ENCODE measurements at places on chromosomes 16 and 17.
A peak's percentile ranks its signal among the peaks of the same experiment; 100 is the strongest.

GRCh38 chr16:31519759-31520431, 7.8 kb upstream of the AHSP start:
- no peak for DNase-seq

- DNase-seq, result no peak
These were observed 401.7 kb upstream of the CDH5 start for GRCh38 chr16:65964752-65965151.

GRCh38 chr17:81488276-81488860, 24.2 kb downstream of the ACTG1 start:
- no peak for DNase-seq

GRCh38 chr16:17452922-17453321, 17.8 kb downstream of the XYLT1 start:
- no peak for DNase-seq

DNA sequence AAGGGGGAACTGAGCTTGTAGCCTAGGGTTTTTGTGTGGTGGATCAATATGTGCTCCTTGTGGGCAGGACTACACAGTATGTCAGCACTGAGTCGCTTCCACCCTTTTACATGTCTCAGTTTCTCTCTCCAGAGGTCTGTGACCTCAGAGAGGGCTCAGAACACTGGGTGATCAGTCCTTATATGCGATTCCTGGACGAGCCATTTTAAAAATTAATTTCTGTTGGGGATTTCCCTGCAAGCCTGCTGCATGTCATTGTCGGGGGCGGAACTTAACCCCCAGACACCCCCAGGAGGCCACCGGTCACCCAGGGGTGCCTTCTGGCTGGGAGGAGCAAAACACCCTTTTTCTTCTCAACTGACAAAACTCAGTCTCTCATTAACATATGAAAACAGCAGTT, 14.1 kb downstream of the DHRS7B start:
- no peak for DNase-seq

DNA sequence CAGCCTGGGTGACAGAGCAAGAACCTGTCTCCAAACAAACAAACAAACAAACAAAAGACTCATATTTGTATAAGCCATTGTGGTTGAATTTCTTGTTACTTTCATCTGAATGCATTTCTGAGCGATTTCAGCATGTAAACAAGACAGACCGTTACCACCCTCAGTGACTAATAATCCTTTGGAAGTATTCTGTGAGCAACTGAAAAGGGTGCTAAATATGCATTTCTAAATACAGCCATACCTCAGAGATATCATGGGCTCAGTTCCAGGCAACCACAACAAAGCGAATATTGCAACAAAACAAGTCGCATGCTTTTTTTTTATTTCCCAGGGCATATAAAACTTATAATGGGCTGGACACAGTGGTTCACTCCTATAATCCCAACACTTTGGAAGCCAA, 109.0 kb downstream of the USP31 start:
- DNase-seq, result no peak

DNA sequence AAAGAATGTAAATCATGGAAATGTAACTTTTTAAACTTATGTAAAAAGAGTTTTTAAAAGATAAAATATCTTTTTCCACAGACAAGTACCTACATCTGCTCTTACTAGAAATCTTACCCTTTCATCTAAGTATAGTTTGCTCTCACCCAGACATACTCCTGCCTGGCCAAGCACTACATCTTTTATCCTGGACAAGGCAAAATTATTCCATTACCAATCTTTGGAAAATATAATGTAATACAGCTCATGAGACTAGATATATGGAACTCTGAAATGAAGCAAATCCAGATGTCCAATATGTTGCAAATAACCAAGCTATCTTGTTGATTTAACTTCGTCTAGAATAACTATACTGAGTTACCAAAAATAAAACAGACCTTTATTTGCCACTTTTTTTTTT, 50.0 kb downstream of the VMP1 start:
- no peak for DNase-seq

- no peak for DNase-seq
These were observed 67.9 kb downstream of the N4BP1 start for GRCh38 chr16:48542020-48542473.

- no peak for DNase-seq
These were observed 607 bp downstream of the KATNIP start for GRCh38 chr16:27550582-27550920.

DNA sequence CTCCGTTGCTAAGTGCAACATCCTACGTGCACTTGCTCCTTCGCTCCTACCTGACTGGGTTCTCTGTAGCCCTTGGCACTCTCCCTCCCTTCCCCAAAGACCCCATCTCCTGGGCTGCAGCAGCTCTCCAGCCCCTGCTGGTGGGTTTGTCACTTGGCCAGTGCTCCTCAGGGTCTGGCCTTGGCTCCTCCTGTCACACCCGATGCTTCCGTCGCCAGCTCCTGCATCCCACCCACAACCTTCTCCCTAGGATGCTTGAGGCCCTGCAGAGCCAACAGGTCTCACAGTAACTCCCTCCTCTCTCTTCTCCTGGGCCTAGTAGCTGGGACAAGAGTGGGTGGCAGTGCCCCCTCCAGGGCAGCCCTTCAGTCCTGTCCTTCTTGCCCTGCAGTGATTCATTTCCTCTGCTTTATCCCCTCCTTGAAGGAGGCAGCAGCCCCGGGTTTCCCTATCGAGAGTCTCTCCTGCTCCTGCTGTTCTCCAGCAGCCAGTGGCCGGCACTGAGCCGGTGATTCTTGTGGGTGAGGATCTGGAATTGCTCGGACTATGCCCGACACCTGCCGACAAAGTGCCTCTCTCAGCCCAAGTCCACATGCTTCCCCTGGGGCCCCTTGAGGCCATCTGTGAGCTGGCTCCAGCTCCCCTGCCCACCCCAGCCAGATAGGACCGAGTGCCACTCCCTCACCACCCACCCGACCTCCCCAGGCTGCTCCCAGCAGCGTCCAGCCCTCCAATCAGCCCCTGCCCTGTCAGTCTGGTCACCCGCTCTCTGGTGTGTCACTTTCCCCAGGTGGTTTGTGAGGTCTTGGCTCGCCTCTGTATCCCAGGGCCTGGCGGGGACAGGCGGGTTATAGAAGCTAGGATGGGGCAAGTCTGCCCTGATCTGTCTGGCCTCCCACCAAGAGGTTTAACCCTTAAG, 3.8 kb downstream of the LITAFD start:
- peak; percentile 61 for DNase-seq

DNA sequence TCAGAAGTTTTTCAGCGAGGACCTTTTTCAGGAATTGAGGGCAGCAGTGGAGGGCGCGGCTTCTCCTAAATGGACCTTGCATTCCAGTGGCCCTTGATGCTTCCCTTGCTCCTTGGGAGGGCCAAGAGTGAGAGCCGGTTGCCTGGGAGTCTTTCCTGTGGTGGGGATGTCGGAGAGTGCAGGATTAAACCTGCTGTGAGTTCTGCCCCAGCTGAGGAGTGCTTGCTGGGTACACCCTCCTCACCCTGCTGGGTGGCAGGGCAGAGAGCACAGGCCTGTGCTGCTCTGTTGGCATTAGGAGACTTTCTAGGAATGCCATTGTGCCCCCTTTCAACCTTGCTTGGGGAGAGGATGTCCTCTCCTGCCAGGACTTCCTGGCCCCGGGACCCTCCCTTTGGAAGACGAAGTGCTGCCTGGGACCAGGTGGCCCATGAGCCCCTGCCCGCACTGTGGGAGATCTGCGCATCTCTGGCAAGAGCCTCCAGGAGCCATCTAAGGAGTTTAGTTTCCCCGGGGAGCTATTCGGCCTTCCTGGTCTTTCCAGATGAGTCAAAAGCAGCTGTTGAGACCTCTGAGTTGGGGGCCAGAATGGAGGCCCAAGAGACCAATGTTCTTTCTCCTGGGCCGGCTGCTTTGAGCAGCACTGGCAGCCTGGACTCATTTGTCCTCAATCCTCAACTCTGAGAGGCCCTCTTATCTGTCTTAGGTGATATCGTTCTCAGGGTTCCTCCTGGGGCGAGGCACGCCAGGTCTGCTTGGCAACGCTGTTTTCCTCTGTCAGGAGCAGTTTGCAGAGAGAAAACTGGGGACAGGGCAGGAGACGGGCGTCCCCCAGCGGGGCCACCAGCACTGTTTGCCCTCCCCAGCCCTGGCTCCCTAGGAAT, 5.6 kb downstream of the LLGL2 start:
- no peak for DNase-seq

DNA sequence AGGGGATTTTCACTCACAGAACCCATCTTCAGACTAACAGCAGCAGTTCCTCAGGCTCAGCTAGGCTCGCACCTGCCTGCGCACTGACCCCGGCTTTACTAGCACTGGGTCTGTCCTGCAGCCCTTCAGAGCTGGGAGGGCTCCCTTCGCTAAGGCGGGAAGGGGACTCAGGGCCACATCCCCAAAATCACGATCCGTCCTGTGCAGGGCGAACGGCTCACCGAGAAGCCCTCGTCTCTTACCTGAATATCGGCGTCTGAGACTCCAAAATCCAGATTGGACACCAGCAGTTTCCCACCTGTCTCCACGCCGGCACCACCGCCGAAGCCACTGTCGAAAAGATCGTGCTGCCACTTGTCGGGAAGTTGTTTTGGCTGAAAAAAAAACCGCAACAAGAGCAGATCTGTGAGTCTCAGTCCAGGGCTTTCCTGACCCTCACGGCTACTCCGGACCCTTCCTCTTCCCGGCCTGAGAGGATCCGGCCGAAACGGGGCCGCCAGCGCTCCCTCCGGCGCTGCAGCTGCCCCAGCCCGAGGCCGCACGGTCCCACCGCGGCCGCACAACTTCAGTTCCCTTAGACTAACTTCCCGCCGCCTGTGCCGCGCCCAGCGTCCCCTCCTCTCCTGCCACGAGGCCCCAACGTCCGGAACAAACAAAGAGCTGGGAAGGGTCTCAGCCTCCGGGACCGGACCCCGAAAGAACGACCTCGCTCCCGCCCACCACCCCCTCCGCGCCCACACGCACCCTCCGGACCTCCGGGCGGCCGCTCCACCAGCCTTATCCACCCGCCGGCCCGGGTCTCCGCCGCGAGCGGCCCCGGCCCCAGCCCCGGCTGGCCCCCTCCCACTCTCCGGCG, 711 bp downstream of the ALYREF start:
- no peak for DNase-seq

DNA sequence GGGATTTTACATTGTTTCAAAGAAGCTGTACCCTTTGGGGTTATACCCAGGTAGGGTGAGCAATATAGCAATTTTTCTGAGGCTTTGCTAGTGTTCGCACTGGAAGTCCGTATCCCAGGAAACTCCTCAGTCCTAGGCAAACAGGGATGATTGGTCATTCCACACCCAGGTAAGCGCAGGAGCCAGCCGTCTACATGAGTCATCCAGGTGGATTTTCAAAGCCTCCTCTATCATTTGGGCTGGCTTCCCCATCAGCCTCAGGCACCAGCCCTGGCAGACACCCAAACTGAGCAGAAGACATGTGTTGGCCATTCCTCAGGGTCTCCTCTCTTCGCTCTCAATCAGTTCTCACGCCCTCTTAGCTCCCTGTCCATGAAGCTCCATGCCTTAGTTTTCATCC, 135.6 kb downstream of the AIPL1 start:
- DNase-seq, result no peak

GRCh38 chr16:11319529-11320146, 25.6 kb upstream of the RMI2 start:
- DNase-seq, result no peak

DNA sequence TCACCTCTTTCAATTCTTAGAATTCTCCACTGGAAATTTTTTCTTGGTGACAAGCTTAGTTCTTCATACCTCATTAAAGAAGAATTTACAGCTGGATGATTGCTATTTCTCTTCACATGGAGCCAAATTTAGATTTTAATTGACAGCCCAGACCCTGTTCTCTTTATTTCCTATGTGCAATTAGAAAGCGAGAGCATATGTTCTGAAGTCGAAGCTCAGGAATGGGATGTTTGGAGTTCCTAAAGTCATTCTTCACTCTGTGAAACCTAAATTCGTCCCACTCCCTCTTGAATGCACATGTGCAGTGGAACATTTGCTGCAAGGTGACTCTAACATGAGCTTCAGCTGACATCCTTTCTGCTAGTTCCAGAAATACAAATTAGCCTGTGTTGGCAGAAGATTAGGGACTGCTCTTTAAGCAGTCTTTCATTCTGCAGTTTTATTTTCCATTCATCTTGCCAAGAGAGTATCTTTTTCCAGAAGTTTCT, 129.3 kb upstream of the KCNJ16 start:
- DNase-seq, result peak; percentile 14

- no peak for DNase-seq
These were observed 30.5 kb downstream of the COPZ2 start for GRCh38 chr17:48006936-48007709.

GRCh38 chr16:48583075-48584065, 26.6 kb downstream of the N4BP1 start:
- no peak for DNase-seq

DNA sequence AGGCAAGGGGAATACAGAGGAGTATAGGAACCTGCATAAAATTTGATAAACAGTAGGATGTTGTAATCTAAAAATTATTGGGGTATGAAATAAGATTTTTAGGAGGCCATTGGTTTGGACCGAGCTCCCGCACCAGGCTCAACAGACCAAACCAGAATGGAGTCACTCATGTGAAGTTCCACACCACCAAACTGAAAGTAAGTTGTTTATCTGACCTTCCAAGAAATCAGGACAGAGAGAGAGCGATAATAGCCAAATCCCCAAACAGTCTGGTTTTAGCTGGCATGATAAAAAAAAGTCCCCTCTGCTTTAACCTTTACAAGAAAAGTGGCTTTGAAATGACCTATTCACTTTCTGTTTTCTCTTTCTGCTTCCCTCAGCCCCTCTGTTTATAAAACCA, 45.7 kb upstream of the SIAH1 start:
- no peak for DNase-seq

DNA sequence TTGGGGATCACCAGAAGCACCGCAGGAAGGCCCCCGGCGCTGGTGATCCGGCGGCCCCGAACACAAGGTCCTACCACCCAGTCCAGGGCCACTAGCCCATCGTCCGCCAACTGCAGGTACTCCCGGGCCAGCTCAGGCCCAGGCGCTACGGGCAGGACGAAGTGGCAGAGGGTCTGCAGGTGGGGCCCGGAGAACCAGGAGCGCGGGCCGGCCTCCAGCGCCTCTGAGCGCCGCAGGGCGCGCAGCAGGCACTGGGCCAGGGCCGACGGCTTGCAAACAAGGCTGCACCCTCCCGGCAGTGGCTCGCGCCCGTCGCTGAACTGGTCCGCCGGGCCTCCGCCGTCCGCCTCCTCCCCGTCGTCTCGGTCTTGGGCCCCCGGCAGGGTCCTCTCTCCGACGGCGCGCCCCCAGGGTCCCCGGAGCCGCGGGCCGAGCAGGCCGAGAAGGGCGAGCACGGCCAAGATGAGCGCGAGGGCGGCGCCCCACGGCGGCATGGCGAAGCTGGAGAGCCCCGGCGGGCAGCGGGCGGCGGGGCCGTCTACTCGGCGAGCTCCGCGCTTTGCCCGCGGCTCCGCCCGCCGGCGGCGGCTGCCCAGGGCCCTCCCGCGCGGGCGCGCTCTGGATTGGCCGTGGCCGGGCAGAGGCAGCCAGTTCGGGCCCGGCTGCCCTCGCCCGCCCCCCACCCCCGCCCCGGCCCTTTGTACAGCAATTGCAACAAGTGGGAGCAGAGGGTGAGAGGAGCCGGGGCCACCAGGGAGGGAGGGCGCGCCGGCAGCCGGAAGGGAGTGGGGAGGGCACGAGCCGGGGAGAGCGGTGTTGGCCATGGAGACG, at the start of gene ABHD15:
ABHD15 (minus strand) TSS at position 565 of the 831 bp plus-strand sequence; CDS start at position 494, 71 bp downstream.
- DNase-seq, result peak; percentile 78

GRCh38 chr16:56985288-56985961, 3.9 kb upstream of the NLRC5 start:
- DNase-seq, result peak; percentile 36
